Cortex of kidney (tissue), 1 donor: ENCODE measurements at places on chromosomes 3 and 15.

GRCh38 chr15:91435113-91435512 is 335.1 kb downstream of the SV2B start:
- DNase-seq, result no peak

DNA sequence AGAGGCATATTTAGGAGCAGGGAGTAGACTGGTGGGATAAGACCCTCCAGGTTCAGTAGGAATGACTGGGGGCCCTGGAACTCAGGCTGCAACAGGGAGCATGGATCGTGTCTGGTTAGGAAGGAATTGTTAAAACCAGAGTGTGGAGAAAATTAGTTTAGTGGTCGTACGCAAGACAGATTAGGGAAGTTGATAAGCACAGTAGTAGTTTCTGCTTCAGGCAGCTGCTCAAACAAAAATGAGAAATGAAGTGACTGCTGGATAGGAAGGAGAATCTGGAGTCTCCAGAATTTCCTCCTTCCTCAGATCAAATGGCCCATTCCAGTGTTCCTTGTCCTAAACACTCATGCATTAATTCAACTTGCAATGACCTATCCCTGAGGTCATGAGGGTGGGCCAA is 11.2 kb downstream of the MYD88 start:
- DNase-seq, result no peak

GRCh38 chr3:169945313-169945712 is 21.3 kb upstream of the SEC62 start:
- no peak for DNase-seq

DNA sequence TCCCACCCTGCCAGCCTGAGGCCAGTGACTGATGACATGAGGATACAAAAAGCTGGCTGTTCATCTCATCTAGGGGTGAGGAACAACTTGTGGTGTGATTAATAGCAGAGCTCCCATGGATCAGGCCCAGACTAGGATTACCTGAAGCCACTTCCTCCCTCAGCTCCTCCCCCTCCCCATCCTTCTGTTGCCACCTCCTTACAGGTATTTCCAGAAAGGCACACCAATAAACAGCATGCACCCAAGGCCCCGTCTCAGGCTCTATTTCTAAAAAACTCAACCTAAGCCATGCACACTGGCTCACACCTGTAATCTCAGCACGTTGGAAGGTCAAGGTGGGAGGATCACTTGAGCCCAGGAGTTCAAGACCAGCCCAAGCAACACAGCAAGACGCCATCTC is 54.1 kb downstream of the SRGAP3 start:
- no peak for DNase-seq

- DNase-seq, result no peak
These were observed 4.9 kb downstream of the CALML4 start for GRCh38 chr15:68200016-68200861.

GRCh38 chr15:64740311-64741170 is 34.8 kb downstream of the RBPMS2 start:
- DNase-seq, result no peak

DNA sequence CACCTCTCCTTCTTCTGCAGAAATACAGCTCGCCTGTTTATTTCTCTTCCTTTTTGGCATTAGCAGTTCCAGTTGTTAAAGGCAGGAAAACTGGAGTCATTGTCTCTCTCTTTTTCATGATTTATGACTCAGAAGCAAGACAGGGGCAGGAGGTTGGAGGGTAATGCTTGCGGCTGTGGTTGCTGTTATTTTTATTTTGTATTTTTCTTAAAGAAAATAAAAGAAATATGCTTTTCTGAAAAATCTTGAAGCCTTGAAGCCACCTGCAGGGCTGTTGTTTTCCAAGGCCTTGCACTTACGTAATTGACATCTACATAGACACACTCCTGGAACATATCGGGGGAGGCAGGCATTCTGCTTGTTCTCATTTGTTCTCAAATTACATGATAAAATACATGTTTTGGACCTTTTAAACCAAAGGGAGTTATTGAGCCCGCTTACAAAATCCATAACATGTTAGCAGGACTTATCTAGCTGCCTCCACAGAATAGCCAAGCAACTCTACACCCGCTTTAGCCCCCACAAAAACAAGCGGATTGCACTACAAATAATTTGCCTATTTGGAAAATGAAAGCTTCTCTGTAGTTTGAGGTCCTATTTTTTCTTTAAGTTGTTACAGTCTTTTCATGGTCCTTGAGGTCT is 1004.6 kb upstream of the NR2F2 start:
- no peak for DNase-seq
